Stimulated activated CD8-positive, alpha-beta memory T cell treated with anti-CD3 and anti-CD28 coated beads, Interleukin-7, amount 100 ng/mL, for 4 hours (primary cell): ENCODE measurements at places on chromosomes 7 and 10.

- DNase-seq, result no peak
Observed at GRCh38 chr10:119755446-119755845, 29.6 kb downstream of the INPP5F start.

GRCh38 chr7:149291036-149291780 lies 29.2 kb downstream of the ZNF783 start:
- DNase-seq, result no peak

GRCh38 chr10:77279207-77279606 lies 358.4 kb downstream of the KCNMA1 start:
- DNase-seq, result no peak

GRCh38 chr7:87058744-87059524 lies 520 bp downstream of the ELAPOR2 start:
- no peak for DNase-seq

- DNase-seq, result no peak
Observed at GRCh38 chr10:15879663-15880062, 19.4 kb upstream of the MINDY3 start.

GRCh38 chr10:60917331-60918280 lies 26.4 kb downstream of the RHOBTB1 start:
- no peak for DNase-seq

GRCh38 chr10:78176320-78177317 lies 143.0 kb downstream of the RPS24 start:
- DNase-seq, result no peak

DNA sequence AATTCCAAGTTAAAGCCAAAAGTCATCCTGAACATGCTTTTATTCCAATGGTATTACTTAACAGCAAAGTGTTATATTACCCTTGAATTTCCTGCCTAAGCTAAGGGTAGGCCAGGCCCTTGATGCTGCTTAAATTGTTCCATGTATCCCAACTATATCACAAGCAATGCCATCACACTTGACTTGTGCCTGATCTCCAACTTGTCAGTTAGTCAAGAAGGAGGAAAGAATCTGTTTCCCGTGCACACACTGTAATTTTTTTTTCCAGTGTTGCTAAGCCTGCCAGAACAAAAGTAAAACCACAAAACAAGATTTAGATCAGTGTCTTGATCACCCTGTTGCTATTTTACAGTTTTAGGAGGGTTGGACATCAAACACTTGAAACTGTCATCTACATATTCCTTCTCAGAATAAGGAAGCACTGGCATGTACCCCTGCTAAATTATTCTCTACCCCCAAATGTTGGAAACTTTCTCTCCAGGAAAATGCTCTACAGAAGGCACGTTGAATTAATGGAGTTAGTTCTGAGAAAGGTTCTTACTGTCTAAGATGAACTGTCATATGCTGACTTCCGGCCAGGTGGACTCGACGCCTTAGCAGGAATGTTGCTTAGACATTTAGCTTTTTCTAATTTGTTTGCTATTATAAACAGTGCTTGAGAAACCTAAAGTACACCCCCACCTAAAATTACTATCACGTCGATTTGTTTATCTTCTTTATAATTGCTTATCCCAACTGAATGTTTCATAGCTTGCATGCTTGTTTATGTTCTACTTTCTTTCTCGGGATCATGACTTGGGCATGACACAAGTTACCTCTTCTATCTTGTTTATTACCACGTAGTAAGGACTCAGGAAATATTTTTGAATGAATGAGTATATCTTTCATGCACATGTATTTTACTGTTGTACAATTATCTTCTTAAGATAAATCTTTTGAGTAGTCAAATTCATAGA lies 105.5 kb upstream of the ZNF438 start:
- DNase-seq, result no peak

GRCh38 chr10:4131407-4132215 lies 346.6 kb upstream of the KLF6 start:
- peak; percentile 13 for DNase-seq

- DNase-seq, result peak; percentile 80
Observed at GRCh38 chr10:30027057-30028005, 32.1 kb downstream of the JCAD start.

DNA sequence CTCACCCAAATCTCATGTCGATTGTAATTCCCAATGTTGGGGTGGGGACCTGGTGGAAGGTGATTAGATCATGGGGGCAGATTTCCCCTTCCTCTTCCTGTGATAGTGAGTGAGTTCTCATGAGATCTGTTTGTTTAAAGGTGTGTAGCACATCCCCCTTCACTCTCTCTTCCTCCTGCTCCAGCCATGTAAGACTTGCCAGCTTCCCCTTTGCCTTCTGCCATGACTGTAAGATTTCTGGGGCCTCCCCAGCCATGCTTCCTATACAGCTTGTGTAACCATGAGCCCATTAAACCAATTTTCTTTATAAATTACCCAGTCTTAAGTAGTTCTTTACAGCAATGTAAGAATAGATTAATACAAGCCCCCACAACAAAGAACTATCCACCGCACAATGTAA lies 109.9 kb upstream of the JAZF1 start:
- DNase-seq, result no peak

DNA sequence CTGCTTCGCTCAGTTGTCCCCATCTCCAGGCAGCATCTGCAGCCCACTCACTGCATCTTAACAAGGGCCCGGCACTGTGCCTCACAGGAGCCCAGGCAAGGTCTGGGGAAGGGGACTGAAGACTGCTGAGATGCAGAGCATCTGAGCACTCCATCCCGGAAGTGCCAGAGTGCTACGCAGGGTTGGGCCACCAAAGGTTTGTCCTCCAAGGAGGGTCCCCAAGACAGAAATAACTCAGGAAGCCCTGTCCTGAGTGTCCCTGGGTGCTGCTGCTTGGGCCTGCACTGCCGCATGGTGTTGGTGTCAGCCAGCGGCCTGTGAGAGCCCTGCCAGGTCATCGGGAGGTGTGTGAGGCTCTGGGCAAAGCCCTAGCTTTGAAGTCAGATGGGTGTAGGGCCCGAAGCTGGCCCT lies 288.2 kb upstream of the ZMIZ1 start:
- no peak for DNase-seq

DNA sequence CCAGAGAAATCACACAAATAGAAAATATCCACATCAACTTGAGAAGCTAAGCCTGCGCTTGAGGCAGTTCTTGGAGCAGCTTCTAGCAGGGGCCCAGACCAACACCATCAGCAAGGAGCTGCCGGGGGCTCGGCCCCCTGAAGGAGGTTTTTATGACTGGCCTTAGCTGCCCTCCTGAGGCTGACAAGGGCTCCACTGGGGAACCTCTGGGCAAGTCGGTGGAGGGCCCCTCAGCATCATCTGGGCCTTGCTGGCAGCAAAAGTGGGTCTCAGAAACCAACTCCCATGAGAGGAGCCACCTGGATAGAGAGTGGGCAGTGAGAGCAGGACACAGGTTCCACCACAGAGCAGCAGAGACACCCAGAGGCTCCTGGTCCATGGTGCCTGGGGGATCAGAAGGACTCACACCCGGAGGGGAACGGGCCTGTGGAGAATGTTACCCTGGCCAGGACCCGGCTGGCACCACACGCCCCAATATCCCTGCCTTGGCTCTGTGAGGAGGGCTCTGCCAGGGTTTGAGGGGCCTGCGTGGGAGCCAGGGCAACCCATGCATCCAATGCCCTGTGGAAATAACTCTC lies 55.9 kb downstream of the NEUROG3 start:
- DNase-seq, result no peak

GRCh38 chr7:111753968-111754367 lies 191.7 kb upstream of the IMMP2L start:
- no peak for DNase-seq

DNA sequence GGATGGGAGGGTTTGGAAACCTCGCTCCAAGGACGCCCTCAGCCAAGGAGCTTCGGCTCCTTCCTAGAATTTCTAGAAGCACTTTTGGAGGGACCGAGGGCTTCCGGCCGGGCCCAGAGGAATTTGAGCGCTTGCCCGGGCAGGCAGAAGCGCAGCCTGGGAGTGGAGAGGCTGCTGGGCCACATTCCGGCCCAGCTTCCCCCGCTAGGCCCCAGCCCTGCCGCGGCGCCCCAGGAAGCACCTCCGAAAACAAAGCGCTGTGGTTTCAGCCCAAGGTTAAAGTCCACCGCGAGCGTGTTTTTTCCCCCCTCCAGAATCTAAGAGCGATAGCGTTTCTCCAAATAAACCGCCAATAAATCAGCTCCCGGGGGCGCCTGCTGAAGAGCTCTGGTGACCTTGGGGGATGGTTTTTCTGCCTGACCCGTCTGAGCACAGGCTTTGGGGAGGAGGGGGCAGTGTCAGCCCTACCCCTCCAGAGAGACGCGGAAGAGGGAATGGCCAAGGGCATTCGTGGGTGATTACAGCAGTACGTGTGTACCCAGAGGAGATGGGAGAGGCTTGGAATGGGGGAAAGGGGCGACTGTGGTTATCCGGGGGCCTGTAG lies 5.7 kb upstream of the TNRC18 start:
- no peak for DNase-seq

DNA sequence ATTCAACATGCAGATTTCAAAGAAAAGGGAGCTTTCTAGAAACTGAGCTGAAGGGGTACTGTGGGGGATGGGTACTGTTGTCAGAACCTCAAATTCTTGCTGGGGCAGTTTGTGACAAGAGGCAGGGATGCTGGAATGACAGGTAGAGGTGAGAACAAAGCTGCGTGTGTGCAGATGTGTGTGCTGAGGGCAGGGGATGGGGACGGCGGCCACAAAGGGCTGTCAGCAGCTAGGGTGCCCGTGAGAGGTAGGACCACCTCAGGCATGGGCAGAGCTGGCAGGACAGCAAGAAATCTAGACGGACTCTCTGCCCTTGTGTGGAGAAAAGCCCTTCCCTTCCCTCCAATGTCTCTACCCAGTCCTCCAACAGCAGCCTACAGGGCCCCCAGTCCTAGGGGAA lies 14.4 kb upstream of the BAZ1B start:
- DNase-seq, result no peak

GRCh38 chr7:110502888-110503465 lies 588.0 kb upstream of the LRRN3 start:
- DNase-seq, result no peak

- DNase-seq, result no peak
Observed at GRCh38 chr10:51000164-51000563, 74.1 kb upstream of the PRKG1 start.

DNA sequence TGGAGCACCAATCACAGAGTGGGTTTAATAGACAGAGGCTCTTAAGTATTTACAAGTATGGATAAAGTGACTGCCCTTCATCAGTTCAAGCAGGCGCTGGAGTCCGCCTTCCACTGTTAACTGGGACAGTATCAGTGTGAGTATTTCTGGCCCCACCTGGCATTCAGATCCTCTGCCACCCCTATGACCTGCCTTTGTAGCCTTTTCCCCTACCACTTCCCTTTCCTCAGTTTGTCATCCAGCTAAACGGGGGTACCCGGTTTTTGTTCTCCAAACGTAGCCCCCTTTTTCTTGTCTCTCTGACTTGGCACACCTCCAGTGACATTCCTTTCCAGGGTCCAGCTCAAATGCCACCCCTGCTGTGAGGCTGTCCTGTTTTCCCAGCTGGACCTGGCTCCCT lies 134.4 kb downstream of the SNX10 start:
- DNase-seq, result no peak

GRCh38 chr10:94138391-94138790 lies 144.7 kb downstream of the PLCE1 start:
- DNase-seq, result no peak

- DNase-seq, result peak; percentile 82
Observed at GRCh38 chr10:132452651-132453469, 55.9 kb downstream of the PWWP2B start.

DNA sequence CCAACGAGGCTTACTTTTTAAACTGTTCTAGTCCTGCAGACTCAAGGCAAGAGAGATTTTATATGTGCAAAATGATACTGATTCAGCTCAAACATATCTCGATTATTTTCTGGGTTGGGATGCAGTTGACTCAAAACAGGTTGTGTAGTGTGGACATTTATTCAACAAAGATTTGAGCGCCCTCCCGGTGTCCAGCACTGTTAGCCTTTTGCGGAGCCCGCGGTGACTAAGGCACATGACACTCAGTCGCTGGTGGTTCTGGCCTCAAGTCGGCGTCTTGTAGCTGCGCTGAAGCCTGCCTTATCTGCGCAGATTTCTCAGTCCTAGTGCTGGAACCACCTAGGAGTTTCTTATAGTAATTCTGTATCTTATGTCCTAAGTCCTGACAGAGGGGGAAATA lies 938 bp upstream of the CADPS2 start:
- no peak for DNase-seq

DNA sequence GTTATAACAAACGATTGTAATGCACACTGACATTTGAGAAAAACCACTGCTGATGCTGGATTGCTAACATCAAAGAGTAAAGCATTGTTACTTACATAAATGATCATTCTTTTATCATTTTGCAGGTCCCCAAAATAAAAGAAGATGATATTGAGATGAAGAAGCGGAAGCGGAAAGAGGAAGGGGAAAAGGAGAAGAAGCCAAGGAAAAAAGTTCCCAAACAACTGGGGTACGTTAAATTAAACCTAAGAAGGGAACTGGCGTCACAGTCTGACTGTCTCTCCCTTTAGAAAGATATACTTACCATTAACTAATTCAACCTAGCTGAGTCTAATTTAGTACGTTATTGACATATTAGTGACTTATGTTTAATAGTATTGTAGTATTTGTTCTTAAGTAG lies 28.1 kb downstream of the UBN2 start:
- no peak for DNase-seq

DNA sequence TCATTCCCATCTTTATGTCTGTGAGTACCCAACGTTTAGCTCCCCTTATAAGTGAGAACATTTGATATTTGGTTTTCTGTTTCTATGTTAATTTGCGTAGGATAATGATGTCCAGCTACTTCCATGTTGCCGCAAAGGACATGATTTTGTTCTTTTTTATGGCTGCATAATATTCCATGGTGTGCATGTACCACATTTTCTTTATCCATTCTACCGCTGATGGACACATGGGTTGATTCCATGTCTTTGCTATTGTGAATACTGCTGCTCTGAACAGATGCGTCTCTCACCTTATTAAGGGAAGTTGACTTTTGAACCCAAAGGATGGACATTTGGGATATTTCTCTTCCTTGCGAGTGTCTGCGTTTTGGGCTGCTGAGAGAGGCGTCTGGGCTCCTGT lies 50.2 kb downstream of the GTF2IRD1 start:
- DNase-seq, result no peak

GRCh38 chr7:132066761-132067171 lies 509.5 kb downstream of the PLXNA4 start:
- DNase-seq, result no peak

DNA sequence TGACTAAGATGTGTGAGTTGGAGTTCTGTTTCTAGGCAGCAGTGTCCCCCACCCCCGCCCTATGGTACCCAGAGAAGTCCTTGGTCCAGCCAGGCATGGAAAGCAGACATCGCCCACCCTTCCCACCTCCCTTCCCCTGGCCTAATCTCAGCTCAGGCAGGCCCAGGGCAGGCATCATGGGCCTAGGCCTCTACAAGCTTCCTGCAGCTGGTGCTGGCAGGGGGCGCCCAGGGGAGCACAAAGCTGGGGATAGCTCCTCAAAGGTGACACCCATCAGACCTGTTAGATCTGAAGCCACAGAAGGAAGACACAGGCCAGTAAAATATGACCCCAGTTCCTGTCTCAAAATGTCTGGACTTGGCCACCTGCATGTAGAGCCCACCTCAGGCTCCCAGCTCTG lies 18.9 kb upstream of the UNC5B start:
- no peak for DNase-seq

GRCh38 chr7:133775201-133775600 lies 351.9 kb upstream of the LRGUK start:
- no peak for DNase-seq
